ENCODE measurements at places on chromosomes 16 and 17.

GRCh38 chr16:57838161-57838560 is 35.9 kb upstream of the KIFC3 start:
- DNase-seq = no peak

DNA sequence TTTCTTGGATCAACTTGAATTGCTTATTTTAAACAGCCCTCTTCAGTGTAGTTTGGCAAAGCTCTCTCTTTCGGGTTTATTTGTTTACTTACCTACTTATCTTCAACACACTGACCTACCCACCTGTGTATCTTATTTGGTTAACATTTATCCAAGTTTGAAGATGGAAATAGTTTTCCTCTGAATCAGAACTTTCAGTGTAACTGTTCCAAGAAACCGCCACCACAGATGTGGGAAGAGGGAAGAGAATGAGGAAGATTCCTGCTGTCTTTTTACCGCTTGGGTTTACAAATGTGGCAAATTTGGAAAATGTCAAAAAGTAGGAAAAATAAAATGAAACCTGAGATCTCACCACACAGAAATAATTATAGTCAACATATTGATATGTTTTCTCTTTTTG is 115.8 kb downstream of the MSI2 start:
- peak; percentile 49 for DNase-seq

DNA sequence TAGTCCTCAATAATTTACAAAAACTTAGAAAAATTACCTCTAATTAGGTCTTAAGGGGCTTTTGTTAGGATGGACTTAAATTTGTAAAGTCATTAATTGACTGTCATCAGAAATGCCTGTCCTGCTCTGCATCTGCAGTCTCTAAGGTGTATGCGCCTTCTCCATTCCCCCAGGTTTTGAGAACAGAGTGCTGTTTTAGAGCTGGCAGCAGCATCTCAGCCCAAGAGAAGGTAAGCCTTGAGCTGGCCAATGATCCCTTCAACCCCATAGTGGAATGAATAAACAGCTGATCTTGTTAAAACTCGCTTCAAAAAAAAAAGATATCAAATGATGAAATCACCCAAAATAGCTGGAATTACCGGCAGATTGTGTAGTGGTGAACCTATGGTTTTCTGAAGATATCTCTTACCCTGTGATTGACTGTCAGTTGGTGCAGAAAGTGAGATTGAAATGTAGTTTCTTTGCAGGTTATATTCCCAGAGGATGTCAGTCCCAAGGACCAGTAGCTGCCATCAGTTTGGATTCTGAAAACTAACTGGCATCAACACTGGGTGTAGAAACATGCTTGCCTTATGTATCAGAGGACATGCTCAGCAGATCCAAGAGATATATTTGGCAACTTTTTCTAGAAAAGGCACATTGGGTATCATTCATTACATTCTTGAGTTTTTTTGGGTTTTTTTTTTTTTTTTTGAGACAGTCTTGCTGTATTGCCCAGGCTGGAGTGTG is 25.7 kb downstream of the TRPV2 start:
- no peak for DNase-seq

GRCh38 chr16:70805380-70805779 is 4.4 kb upstream of the VAC14 start:
- peak; percentile 32 for DNase-seq

- no peak for DNase-seq
Observed at GRCh38 chr16:30924076-30924912, 922 bp downstream of the FBXL19 start.

DNA sequence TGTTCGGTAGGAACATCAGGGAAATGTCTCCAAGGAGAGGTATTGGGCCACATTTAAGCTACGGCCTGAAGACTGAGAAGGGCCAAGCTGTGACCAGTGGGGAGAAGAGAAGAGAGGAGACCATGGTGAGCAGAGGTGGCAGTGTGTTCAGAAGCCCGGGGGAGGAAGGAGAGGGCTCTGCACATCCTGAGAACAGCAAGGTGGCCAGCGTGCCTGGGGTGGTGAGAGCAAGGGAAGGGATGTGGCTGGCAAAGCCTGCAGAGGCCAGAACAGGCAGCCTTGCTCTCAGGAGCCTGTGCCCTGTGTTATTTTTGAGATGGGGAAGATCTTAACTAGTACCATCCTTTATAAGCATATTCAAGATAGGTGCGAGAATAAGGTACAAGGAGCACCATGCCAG is 933.5 kb upstream of the EEF2KMT start:
- no peak for DNase-seq

All from RPMI7951 (cell line).